Right atrium auricular region (tissue), 2 donors: ENCODE measurements at places on chromosomes 5 and 9. TPM values are rescaled to one million over a fixed set of nuclear protein-coding genes. Genes with fewer than 3 reads are reported as not detected.

DNA sequence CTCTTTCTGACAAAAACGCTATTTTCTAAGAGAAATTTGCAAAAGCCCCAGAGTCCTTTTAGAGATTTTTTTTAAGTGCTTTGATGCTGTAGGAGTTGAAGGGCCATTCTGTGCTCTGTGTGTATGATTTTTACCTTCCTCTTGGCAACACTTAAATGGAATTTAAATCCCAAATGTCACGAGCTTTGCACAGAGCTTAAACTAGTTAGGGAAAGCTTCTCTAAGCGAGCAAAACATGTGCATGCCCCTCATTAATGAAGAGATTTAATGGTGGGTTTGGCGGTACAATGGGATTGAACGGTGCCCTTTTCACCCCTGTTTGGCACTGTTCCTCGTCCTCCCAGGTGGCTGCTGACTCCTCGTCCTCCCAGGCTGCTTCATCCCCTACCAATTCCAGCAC, 220.7 kb downstream of the DRD1 start:
- H3K27ac ChIP-seq: no peak overlapping the region
- no peak for DNase-seq
- H3K4me1 ChIP-seq: no peaks in the 10 kb centered on the region
- H3K27me3 ChIP-seq: no peaks in the 10 kb centered on the region
- no peaks in the 10 kb centered on the region for H3K36me3 ChIP-seq

DNA sequence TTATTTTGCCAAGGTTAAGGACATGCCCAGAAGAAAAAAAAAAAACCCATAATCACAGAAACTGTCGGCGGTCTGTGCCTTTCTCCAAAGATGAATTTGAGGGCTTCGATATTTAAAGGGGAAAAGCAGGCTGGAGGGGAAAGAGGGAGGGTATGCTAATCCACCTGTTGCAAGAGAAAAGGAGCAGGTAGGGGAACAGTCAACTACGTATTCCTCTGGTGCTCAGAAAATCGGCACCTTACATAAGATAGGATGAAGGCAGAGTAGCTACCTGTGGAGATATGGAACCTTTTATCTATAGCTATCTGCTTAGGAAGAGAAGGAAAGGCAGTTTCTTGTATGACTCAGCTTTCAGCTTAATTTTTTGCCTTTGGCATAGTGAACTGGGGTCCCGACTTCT, 77.7 kb downstream of the PTCD2 start:
- no peaks in the 10 kb centered on the region for H3K27me3 ChIP-seq
- no peaks in the 10 kb centered on the region for H3K4me1 ChIP-seq
- no peak overlapping the region for H3K27ac ChIP-seq

DNA sequence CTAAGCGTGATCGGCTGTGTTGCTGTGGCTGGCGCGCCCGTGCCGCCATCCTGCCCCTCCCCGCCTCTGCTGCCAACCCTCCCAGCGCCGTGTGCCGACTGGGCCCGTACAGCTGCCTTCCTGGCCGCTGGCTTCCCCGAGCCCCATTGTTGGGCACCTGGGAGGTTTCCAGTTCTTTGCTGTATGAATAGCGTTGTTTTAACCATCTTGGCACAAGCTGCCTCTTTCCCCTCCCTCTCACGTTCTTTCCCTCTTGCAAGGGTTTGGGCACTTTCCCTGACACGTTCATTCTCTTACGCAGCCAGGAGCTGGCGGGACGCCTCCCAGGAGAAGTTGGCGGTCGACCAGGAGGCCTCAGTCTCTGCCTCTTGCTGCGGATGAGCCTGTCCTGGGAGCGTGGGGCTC, 43.1 kb upstream of the RXRA start:
- H3K36me3 ChIP-seq: no peaks in the 10 kb centered on the region
- H3K4me3 ChIP-seq: no peak overlapping the region
- H3K27me3 ChIP-seq: no peaks in the 10 kb centered on the region
- peak overlapping the region; percentile 78 for H3K27ac ChIP-seq

DNA sequence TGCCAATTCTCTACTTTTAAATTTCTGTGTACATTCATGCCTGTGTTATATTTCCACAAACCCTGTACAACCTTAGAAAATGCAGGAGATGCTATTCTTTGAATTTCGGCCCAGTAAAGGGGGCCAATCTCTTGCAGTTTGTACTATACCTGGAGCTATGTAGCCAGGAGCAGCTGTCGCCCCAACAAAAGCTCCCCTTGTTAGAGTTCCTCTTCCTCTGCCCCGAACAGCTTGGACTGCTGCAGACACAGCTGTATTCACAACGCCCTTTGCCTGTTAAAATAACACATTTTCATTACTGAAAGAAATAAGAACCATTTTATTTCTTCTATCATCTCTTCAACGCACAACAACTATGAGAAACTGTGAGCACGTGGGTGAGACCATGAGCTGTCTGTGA, 99.2 kb downstream of the GPR21 start:
- H3K4me1 ChIP-seq: no peaks in the 10 kb centered on the region
- no peaks in the 10 kb centered on the region for H3K27me3 ChIP-seq
- H3K36me3 ChIP-seq: no peaks in the 10 kb centered on the region
- H3K4me3 ChIP-seq: no peak overlapping the region
- DNase-seq: no peak

- no peaks in the 10 kb centered on the region for H3K27me3 ChIP-seq
- H3K4me3 ChIP-seq: no peak overlapping the region
- no peaks in the 10 kb centered on the region for H3K4me1 ChIP-seq
- no peak overlapping the region for H3K27ac ChIP-seq
Measured at GRCh38 chr5:103668281-103668680, 105.7 kb upstream of the NUDT12 start.

GRCh38 chr9:72704688-72705375, 183.4 kb downstream of the TMC1 start:
- H3K4me1 ChIP-seq: no peaks in the 10 kb centered on the region
- no peak for DNase-seq
- no peaks in the 10 kb centered on the region for H3K27me3 ChIP-seq
- H3K36me3 ChIP-seq: no peaks in the 10 kb centered on the region
- no peak overlapping the region for H3K4me3 ChIP-seq
- no peak overlapping the region for H3K27ac ChIP-seq

DNA sequence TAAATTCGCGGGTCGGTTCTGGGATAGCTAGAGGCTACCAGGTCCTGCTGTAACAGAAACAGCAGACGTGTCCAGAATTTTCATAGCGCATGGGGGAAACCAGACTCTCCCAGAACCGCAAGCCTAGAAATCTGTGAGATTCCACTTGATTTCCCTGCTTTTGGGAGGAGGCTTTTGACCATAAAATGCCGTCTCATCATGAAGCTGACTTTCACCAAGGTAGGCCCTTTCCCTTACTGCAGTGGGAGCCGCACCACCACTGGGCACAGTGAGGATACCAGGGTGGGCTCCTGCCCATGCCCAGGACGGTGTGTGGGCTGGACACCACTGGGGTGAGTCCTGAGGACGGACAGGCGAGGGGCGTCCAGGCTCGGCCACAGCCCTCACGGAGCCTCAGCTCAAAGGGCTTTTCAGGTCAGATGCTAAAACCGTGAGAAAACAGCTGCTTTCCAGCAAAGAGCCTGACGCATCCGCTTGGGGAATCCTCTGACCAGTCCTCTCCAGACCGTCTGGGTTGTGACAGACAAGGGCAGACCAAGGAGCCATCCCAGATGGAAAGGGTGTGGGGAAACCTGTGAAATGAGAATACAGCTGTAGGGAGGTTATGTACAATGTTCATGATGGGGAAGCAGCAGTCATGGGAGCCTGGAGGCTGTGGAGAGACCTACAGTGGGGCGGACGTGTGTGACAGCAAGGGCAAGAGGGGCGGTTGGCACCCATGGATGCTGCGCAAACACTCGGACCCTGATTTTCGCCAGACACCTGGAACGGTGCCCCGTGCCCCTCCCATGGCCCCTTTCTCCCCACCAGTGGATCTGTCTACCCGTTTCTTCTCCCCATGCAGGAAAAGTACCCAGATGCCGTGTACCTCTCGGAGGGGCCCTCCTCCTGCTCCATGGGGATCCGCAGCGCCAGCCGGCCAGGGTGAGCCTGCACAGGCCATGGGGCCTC, 59.2 kb downstream of the IPPK start:
- no peak for DNase-seq
- no peak overlapping the region for H3K4me3 ChIP-seq
- peaks cover 39% of the 10 kb centered on the region for H3K4me1 ChIP-seq
- peak overlapping the region; percentile 61 for H3K27ac ChIP-seq
- no peaks in the 10 kb centered on the region for H3K27me3 ChIP-seq

GRCh38 chr9:111195766-111196165, 134.3 kb downstream of the OR2K2 start:
- H3K4me3 ChIP-seq: no peak overlapping the region
- DNase-seq: no peak
- no peaks in the 10 kb centered on the region for H3K27me3 ChIP-seq

GRCh38 chr9:100106616-100107015, 7.6 kb downstream of the INVS start:
- no peaks in the 10 kb centered on the region for H3K27me3 ChIP-seq
- DNase-seq: no peak
- no peak overlapping the region for H3K27ac ChIP-seq
- peaks cover 31% of the 10 kb centered on the region for H3K36me3 ChIP-seq

DNA sequence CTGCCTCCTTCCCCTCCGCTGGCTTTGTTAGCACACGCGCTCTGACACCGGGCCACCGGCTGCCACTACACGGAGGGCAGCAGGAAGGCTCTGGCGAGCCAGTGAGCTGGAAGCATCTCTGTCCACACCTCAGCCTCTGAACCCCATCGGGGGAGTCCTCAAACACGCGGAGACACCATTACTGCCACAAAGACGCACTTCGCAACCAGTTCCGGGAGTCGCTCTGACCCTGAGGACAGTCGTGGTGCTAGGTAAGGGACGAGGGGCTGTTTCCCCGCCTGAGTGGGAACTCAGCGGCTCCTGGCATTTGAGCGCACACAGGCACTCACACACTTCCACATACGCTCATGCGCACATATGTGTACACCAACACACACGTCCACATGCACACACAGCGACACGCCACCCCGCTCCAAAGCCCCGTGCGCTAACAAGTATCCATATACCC, 160.0 kb downstream of the C9orf152 start:
- H3K27ac ChIP-seq: peak overlapping the region; percentile 79
- peak overlapping the region; percentile 65 for H3K4me3 ChIP-seq
- H3K36me3 ChIP-seq: no peaks in the 10 kb centered on the region
- peaks cover 41% of the 10 kb centered on the region for H3K4me1 ChIP-seq
- H3K27me3 ChIP-seq: no peaks in the 10 kb centered on the region

Gene DMRT2
- not detected for total RNA-seq

Gene MCC
- total RNA-seq: 28.8 TPM

Gene SNCAIP
- total RNA-seq: 9.5 TPM
